ENCODE measurements at places on chromosomes 13 and 19.

DNA sequence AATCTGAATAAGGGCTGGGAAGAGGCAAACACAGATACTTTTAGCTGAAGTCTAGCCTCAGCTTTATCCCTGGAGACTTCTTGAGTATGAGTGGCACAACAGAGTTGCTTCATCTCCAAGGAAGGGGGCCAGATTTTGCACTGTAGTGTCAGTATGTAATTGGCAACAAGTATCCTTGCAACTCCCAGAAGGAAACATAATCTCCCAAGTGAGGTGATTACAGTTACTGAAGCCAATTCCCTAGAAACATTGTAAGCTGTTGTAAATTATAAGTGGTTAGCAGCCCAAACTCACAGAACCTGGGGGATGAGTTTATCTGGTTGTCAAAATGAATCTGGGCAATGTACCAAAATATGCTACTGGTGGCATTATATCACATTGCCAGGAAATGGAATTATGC lies 2065.7 kb upstream of the PCDH20 start:
- no peak for DNase-seq

- no peak for DNase-seq
Measured at GRCh38 chr19:46388311-46389095, 24.9 kb downstream of the CCDC8 start.

GRCh38 chr13:78836238-78836784 lies 177.4 kb upstream of the OBI1 start:
- no peak for DNase-seq

- DNase-seq: no peak
Measured at GRCh38 chr19:44891016-44891882, at the start of gene TOMM40. TSS of gene TOMM40 (plus strand) at chr19:44891254. CDS start at chr19:44891416, 162 bp downstream.

DNA sequence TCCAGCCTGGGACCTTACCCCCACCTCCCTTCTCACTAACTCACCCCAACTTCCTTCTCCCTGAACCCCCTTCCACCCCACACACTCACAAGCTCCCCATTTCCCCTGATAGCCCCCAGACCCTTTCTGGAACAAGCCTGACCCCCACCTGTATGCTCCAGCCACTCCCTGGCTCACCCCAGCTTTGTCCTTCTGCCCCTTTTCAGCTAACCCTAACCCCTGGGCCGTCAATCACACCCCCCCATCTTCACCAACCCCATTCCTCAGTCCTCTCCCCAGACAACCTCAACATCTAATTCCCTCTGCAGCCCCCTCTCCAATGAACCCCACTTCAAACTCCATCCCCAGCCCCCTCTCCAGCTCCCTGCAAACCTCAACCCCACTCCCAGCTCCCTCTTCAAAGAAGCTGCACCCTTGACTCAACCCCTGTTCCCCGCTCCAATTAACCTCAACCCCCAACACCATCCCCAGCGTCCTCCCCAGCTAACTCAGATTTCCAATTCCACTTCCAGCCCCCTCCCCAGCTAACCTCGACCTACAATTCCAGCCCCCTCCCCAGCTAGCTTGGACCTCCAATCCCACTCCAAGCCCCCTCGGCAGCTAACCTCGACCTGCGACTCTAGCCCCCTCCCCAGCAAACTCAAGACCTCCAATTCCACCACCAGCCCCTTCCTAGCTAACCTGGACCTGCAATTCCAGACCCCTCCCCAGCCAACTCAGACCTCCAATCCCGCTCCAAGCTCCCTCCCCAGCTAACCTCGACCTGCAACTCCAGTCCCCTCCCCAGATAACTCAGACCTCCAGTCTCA lies 929 bp downstream of the GNG7 start:
- DNase-seq: no peak

DNA sequence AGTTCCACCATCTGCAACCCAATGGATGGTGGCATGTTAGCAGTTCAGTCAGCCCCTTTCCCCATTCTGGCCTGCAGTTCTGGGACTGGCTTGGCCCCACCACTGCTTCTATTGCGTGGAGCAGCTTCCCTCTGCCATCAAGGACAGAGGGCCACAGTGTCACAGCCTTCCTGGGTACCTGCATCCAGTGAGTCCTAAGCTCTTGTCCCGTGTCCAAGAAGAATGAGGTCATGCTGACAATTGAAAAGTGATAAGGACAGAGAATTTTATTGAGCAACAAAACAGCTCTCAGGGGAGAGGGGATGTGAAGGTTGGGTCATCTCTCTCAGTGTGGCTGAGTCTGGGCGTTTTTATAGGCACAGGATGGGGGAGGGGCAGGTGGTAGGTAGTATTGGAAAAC lies 33.5 kb upstream of the SIN3B start:
- no peak for DNase-seq

GRCh38 chr19:2235381-2236063 lies 607 bp downstream of the PLEKHJ1 start:
- DNase-seq: no peak

DNA sequence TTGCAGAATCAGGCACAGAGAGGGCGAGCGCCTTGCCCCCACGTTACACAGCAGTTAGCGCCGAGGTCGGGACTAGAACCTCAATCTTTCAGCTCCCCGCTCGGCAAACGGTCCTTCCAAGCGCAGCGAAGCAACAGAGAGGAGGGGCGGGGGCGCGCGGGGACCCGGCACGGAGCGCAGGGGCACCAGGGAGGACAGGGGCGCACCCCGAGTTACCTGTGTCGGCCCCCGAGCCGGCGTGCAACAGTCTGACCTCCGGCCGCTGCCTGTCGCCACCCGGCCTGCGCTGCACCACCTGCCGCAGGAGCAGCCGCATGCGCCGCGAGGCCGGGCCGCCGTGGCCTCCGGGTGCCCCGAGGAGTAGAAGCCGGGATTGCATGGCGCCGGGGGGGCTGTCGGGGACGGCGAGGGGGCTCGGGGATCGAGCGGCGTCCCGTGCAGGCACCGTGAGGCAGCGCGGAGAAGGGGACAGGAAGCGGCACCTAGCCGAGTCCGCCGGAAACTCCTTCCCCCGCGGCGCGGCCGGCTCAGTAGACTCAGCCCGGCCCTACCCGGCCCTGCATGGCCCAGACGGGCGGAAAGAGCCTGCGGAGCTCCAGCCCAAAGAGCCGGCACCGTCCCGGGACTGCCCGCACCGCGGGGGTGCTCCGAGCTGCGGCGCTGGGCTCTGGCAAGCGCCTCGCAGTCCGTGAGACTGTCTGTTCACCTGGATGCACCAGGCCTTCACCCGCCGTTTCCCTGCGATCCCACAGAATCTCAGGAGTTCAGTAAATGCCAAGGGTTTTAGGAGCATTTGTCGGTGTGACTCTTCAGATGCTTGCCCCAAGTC lies at the start of gene VWA8:
TSS of gene VWA8 (minus strand) at position 473 of the 829 bp plus-strand sequence. CDS start at position 379, 94 bp downstream.
- DNase-seq: peak; percentile 61

GRCh38 chr19:7926021-7926726 lies at the start of gene CTXN1:
TSS of gene CTXN1 (minus strand) at chr19:7926135. CDS start at chr19:7925538, 597 bp downstream.
- peak; percentile 38 for DNase-seq

- DNase-seq: no peak
Measured at GRCh38 chr13:111662451-111662850, 342.0 kb downstream of the TEX29 start.

DNA sequence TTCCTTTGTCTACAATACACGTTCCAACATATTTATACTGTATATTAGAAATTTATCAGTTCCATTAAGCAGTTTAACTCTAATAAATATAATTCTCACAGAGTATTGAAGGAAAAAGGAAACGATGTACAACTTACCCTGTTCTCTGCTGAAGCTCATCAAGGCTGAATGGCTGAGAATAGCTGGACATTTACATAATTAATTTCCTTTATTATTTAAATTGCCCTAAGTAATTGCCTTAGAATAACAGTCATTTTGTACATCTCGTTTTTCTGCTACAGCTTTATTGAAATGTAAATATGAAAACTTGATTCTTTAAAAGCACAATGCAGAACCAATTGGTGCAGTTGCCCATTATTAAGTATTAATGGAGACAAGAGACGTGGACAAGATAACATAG lies 648.3 kb upstream of the ATXN8OS start:
- no peak for DNase-seq

- DNase-seq: no peak
Measured at GRCh38 chr13:97240788-97241734, 18.9 kb downstream of the MBNL2 start.

- DNase-seq: no peak
Measured at GRCh38 chr19:45139286-45140143, 21.3 kb downstream of the NKPD1 start.

- no peak for DNase-seq
Measured at GRCh38 chr19:35436477-35437405, 11.3 kb upstream of the FFAR2 start.

DNA sequence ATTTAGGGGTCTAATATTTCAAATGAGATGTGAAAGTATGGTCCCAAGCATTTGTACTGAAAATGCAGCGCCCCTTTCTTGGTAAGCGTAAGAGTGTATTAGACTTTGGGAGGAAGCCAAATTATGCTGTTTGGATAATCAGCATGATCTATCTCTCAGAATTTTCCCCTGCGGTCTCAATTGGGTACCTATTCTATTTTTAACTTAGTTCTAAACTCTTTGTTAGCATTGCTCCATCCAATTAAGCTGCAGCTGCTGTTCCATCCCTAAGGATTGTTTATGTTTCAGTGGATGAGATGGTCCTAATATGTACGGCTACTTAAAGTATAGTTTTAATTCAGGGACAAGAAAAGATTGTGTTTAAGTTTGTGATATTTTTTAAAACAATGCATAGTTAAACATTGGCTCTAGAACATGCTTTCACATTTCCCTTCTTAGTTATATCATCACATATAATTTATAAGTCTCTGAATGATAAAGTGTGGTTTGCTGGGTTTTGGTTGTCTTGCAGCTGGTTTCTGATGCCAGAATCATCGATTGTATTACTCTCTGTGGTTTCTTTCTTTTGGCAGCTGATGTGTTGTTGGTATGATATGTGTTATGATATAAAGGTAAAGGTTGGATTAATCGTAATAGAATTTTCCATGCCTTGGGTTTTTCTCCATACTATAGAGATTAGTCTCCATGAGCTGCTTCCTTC lies 15.0 kb downstream of the POLR1D start:
- no peak for DNase-seq

GRCh38 chr19:33302175-33302973 lies at the start of gene CEBPA:
TSS of gene CEBPA (minus strand) at chr19:33302534. CDS start at chr19:33302414, 120 bp downstream.
- DNase-seq: peak; percentile 76

GRCh38 chr13:33554919-33555791 lies 262.8 kb upstream of the RFC3 start:
- no peak for DNase-seq

DNA sequence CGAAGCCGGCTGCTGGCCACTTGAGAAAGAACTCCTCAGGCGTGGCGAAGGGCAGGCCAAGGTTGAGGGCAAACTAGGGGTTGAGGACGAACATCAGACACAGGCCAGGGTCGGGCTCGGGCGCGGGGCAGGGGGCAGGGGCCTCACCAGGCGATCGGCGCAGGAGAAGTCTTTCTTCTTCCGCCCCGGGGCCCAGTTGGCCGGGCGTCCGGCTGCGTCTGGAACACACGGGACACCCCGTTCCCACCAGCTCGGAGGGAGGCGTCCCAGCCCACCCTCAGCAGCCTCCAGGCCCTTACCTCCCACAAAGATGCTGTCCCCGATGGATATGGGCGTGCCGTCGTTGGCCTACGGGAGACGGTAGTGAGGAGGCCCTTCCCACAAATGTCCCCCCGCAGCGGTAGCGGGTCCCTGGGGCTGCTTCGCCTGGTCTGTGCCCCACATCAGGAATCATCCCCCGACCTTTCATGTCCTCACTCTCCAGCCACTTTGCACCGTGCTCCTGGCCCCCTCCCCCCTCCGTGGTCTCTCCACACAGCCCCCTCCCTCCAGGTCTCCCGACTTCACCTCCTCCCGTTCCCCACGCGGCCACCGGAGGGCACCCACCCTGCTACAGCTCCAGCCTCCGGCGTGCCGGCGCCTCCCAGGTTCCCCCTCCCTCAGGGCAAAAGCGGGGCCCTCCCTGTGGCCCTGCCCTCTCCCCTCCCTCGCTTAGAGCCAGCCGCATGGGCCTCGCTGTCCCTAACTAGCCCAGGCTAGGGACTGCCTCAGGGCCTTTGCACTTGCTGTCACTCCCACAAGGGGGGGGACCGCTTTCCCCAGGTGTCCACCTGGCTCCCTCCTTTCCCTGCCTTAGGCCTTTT lies 4.8 kb downstream of the PNKP start:
- no peak for DNase-seq

DNA sequence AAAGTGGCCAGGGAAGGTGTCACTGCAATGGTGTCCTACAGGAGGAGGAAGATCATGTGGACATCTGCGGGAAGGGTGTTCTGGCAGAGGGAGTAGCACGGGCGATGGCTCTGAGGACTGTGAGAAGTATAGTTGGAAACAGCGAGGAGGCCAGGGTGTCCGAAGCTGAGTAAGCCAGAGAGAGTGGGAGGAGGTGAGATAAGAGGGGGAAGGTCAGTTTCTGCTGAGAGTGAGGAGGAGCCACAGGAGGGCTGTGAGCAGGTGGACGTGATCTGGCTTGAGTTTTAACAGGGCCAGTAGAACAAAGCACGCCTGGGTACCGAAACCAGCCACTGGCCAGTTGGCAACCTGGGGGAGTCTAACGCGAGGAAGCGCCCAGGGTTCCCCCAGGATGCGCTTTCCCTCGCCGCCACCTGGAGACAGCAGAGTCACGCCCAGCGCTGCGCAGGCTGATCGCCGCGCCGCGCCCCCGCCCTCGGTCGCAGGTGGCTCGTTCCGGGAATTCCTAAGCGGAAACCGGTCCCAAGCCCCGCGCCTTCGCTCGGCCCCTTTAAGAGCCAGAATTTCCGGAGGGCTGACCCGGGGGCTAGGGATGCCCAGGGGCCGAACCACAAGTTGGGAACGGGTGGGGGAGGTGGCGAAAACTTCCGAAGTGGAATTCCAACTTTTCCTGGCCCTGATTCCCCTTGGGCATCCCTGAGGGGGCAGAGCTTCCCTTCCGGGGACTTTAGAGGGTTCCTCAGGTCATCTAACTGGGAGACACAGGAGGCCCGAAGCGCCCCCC lies 1.1 kb upstream of the LSR start:
- no peak for DNase-seq

DNA sequence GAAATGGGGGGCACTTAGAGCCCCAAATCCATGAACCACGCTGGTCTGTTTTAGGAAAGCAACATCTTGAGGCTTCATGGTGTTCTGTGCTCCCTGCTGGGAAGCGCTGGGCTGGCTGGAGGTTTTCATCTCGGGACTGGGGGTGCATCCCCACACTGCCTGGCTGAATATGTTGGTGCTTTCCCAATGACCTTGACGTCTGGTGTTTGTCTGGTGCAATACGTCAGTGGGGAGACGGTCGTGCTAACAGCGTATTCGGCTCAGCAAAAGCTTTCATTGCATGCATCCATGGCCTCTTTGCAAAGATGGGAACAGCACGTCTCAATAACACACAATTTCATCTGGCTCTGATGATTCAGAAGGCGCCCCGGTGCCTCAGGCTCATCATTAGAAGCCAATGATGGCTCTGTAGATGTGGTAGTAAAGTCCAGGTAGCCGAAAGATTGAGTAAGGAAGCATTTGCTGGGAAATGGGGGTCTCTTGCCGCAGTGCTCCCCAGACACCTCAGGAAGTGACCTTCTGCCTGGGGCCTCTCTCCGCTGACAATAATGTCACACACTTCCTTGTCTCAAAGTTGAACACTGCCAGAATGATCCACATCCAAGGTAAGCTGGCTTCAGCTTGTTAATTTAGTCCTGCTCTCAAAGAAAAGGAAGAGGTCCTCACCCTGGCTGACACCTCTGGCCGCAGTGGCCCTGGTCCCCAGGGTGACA lies 97.7 kb downstream of the ING1 start:
- no peak for DNase-seq
